GM23338 (cell line): ENCODE measurements at places on chromosomes 11 and 22.

DNA sequence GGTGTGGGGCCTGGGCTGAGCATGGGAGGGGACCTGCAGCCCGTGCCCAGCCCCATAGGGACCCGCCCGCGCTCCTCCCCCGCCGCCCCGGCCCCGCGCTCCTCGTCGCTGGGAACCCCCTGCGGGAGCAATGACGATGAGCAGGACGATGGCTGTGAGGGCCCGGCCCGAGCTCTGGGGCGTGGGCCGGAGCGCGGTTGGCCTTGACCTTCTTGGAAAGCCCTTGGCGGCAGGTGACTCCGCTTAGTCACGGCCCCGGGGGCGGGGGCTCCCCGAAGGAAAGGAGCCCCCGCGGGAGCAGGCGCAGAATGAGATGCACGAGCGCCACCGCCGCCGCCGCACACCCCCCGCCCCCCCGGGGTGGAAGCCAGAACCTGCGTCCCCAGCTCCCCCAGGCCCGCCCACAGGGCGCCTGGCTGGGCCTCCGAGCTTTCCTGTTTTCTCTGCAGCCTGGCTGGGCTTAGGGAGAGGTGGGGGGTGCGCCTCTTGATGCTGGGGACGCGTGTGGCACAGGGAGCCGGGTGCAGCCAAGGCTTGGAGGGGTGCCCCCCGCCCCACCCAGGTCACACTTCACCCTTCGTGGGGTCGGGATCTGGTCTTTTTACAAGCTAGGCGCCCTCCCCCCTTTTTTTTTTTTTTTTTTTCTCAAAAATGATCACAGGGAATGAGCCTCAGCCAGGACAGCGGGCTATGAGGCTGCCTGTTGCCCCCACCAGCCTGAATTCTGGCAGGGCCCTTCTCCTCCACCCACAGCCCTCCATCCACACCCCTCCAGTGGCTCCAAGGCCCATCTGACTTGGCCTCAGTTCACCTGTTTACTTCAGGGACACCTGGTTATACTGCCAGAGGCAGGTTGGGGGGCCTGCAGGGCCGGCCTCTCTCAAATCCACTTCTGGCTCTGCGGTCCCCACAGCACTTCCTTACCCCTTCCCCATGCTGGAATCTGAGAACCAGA lies 17.9 kb downstream of the CRELD2 start:
- DNase-seq, result peak; percentile 79

DNA sequence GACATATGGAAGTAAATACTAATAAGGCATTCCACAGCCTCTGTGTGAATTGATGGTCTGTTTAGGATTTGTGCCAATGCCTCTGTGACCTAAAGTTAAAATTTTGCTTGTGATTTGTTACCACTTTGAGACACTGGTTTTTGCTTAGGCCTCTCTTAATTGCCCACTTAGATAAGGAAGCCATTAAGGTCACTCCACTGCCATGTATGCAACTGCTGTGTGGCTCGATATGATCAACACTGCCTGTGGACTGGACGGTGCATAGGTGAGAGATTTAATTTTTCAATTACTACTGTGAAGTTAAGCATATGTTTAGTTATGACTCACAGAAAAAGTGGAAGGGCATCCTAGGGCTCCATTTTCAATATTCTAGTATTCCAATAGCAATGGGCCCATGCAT lies 36.9 kb downstream of the CSRP3 start:
- DNase-seq, result no peak

DNA sequence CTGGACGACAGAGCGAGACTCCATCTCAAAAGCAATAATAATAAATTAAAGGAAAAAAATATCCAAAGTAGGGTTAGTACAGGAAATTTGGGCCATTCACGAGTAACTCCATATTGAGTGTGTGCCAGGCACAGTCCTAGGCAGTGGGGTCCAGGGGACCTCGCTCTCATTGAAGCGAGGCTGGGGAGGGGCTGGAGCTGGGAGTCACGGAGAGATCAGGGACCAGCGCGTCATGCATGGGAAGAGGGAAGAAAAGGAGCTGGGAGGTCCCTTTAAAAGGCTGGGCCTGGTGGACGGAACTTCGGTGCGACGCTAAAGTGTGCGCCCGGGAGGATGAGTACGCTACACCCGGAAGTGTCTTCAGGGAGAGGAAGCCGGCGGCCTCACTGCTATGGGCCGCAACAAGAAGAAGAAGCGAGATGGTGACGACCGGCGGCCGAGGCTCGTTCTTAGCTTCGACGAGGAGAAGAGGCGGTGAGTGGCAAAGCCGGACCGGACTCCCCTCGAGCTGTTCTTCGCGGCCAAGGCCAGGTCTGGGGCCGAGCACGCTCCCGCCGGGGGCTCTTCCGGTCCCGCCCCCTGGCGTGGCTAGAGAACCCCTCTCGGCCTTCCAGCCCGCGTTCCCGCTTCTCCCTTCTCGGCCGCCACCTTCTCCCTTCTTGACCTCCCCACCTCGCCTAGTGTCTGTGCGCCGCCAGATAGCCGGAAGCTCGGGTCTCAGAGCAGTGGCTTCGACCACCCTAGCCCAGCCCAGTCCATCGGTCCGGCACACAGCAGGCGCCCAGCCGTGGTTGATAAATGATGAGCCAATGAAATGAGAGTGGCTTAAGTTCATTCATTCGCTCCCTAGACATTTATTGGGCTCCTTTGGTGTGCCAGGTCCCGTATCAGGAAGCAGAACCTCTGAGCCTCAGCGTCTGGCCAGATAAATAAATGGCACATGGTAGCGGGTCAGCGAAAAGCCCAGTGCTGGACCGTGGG lies at the start of gene NOL12:
TSS of gene NOL12 (plus strand) at position 342 of the 981 bp plus-strand sequence. CDS start at position 392, 50 bp downstream.
- DNase-seq, result peak; percentile 95

DNA sequence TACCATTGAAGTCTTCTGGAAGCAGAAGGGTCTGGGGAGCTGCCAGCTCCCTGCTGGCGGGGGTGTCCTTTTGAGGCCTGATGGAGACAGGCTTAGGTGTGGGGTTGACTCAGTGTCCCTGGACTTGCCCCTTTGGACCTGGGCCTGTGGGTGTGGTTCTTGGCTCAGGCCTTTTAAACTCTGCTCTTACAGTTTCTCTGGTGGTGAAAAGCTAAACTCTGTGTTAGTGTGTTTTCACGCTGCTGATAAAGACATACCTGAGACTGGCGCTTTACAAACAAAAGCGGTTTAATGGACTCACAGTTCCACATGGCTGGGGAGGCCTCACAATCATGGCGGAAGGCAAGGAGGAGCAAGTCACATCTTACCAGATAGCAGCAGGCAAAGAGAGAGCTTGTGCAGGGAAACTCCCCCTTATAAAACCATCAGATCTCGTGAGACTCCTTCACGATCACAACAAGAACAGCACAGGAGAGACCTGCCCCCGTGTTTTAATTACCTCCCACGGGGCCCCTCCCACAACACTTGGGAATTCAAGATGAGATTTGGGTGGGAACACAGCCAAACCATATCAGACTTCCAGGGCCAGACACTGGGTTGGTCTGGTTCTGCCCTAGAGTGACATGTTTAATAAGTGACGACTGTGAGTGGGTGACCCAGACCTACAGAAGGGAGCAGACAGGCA lies 26.5 kb downstream of the GRAMD4 start:
- DNase-seq, result no peak

GRCh38 chr11:102110761-102111010 lies 439 bp downstream of the YAP1 start:
- no peak for DNase-seq

- no peak for DNase-seq
Measured at GRCh38 chr11:96037405-96037949, 113.6 kb upstream of the MTMR2 start.

GRCh38 chr11:128902515-128903066 lies 11.4 kb downstream of the KCNJ5 start:
- peak; percentile 41 for DNase-seq

DNA sequence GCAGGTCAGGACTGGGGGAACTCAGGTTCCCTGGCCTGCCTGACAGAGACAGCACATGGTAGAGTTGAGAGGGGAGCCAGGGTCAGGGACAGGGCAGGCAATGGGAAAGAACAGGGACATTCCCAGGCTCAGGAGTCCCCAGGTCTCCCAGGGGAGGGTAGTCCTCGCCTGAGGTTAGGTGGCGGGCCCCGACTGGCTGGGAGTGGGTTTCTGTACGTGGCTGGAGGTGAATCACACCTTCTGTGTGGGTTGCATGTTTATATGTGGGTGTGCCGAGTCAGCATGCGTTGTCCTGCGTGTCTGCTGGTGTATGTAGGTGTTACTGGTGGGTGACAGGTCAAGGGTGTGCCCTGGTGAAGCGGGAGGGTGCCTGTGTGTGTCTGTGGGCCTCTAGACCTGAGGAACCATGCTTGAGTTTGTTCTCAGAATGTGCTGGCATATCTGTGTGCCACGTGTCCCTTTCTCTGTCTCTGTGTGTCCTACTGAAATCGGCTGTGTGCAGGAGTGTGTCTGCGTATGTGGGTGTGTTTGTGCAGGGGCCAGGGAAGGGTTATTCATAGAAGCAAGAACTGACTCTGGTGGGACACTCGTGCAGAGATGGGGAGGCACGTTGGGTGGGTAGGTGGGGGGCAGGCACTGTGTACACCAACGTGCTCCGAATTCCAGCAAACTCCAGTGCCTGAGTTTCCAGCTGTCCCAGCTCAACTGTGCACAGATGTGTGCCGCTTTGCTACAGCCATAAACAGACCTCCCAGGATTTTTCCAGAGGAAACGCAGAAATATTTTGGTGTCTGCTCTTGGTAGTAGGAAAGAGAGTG lies 23.8 kb upstream of the OAF start:
- DNase-seq, result no peak

DNA sequence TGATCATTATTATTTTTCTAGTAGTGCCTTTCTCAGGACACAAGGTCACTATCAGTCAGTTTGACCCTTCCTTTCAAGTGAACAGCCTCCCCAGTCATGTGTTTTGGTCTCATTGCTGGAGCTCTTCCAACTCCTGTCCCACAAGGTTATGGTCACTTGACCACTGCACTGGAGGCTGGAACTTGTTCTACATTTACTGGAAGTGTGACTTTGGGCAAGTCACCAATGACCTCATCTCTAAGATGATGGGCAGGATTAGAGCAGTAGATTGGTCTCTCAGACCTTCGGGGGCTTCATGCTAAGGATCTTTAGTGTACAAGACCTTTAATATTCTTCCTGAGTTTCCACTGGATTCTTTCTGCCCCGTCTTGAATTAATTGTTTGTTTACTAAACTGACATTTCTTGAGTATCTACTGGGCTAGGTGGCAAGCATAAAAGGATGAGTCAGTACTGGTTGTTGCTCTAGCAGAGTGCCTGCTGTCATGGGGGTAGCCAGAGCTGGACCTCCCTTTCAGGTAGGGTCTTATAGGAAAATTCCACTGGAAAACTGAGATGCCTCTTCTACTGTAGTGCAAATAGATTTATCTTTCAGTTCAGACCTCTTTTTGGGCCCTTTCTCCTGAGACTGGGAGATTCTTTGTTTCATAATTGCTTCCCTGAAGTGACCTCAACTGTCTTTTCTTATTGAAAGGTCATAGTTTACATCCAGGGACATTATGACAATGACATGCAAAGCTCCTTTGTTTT lies 106.8 kb downstream of the GRAMD1B start:
- DNase-seq, result peak; percentile 52

- no peak for DNase-seq
Measured at GRCh38 chr22:25482868-25483639, 81.4 kb upstream of the GRK3 start.

GRCh38 chr11:65541093-65541982 lies 16.5 kb downstream of the SCYL1 start:
- no peak for DNase-seq

- no peak for DNase-seq
Measured at GRCh38 chr11:38169286-38169685, 1571.2 kb upstream of the RAG2 start.

GRCh38 chr11:7427733-7428132 lies 57.6 kb upstream of the OLFML1 start:
- DNase-seq, result no peak

GRCh38 chr22:25210793-25211192 lies 8.6 kb upstream of the CRYBB2 start:
- DNase-seq, result no peak

DNA sequence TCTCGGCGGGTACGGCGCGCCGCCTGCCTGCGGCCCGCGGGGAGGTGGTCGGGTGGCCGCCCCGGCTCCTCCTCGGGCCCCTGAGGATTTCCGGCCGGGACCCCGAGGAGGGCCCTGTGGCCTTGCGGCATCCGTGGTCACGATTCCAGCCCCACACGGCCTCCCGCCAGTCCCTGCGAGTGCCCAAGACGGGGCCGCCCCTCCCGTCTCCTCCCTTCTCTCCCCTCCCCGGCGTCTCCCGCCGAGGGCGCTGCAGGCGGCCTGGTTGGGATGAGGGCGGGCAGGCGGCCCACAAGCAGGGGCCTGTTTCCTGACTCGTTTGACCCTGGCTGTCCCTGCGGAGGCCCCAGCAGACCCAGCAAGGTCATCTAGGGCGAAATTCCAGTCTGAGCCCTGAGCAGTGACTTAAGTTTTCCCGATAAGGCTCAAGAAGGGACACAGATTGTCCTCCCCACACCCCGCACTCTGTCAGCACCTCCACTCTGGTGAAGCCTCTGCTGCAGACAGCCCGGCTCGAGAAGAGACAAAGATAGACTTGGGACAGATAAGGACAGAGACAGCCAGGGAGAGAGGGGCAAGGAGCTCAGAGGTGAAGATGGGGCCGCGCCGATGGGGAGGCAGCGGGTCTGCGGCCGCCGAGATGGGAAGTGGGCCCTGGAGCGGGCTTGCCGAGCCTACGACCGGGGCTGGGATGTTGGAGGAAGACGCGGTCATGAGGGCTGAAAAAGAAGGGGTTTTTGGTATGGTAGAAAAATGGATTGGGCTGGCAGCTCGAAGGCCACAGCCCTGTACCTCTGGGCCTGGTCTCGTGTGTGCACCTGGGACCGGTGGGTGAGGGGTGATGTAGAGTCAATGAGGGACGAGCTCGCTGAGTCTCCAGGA lies 95.0 kb downstream of the SWAP70 start:
- peak; percentile 64 for DNase-seq

DNA sequence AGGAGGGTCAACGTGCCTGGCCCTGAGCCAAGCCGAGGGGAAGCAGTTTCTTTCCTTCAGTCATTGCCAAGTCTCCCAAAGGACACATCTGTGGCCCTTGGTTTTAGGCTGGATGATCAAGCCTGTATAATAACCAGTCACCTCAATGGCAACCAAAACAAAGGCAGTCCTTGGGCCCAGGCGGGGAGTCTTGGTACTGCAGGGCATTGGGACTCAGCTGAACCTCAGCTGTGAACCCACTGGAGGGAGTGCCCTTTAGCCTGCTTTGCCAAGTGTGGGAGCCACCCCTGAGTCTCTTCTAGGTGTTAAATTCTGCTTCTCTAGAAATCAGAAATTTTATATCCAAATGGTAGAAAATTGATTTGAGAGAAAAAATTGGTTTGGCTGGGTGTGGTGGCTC lies 36.9 kb downstream of the CPT1A start:
- DNase-seq, result peak; percentile 40

DNA sequence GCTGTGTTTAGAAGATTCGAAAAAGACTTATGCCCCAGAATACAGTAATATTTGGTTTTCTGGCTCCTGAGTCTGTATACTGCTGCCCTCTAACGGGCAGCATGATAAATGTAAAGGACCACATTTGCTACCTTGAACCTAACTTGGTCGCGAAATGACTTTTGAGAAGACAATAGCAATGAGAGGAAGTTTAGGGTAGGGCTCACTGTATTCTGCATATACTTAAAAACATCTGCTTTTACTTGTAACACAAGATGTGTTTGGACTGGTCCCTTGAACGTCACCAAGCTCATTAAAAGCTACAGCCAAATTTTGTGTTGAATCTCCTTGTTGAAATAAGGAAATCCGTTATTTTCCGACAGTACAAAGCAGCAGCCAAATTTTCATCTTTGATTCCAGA lies 309.1 kb downstream of the SWAP70 start:
- DNase-seq, result peak; percentile 65

GRCh38 chr11:12569499-12570425 lies 104.5 kb upstream of the TEAD1 start:
- no peak for DNase-seq
